NCI-H748 treated with DMSO at 0.1 percent for 48 hours (cell line): ENCODE measurements at places on chromosomes 5 and 9.

DNA sequence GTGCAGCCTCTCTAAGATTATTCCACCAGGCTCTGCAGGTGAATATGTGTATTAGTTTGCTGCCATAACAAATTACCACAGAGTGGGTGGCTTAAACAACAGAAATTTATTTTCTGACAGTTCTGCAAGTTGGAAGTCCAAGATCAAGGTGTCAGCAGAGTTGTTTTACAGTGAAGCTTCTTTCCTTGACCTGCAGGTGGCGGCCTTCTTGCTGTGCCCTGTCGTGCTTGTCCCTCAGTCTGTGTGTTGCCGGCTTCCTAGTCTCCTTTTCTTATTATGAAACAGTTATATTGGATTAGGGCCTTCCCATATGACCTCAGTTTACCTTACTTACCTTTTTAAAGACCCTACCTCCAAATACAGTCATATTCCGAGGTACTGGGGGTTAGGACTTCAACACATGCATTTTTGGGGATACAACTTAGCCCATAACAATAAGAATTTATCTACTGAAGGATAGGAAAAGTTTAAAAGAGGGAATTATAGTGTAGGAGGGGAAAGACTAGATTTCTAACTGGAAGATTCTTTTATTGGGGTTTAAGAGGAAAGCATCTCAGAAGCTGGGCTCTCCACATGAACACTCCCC lies 97.4 kb downstream of the OSTF1 start:
- DNase-seq = peak; percentile 17

- no peak for DNase-seq
These were observed 28.4 kb upstream of the AOPEP start for GRCh38 chr9:94697972-94698581.

GRCh38 chr5:107687937-107688336 lies 17.2 kb upstream of the EFNA5 start:
- DNase-seq = no peak

- no peak for DNase-seq
These were observed 34.4 kb upstream of the RANBP6 start for GRCh38 chr9:6049798-6050197.

- DNase-seq = no peak
These were observed 10.9 kb downstream of the ZNF169 start for GRCh38 chr9:94270009-94270408.

DNA sequence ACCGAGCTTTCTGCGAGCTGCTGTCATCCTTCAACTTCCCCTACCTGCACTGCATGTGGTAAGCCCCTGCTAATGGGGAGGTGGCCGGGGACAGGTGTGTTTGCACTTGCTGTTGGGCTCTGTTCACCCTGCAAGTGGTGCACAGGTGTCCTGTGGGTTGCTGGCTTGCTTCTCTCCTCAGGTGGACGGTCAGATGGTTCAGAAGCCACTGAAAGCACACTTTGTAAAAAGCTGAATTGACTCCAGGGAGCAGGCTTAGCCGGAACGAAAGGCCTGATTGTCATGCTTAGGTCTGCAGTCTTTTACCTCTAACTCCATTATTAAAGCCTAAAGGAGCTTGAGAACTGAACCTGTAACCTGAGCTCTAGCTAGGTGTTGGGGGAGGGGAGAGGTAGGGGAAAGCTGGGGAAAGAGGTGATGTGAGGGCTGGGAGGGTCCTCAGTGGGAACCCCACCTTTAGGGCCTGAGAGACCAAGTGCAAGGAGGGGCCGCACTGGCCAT lies 37.6 kb downstream of the ACER2 start:
- DNase-seq = no peak

- no peak for DNase-seq
These were observed 123.2 kb downstream of the TEX10 start for GRCh38 chr9:100229561-100229960.

DNA sequence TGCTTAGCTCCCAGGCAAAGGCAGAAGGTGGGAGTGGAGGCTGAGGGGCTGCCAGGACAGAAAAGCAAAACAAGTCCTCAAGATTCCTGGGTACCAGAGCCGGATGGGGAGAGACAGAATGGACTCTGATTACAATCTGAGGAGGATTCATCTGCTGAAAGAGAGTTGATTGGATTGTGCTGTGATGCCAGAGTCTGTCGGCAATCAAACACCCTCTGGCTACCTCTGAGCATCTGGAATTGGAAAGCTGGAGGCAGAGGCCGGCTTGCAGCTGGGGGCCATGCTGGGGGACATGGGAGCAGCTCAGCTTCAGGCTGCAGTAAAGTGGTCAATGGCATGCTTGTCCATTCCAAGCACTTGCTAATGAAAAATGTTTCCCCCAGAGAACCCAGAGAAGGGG lies 59.3 kb downstream of the ASTN2 start:
- DNase-seq = no peak
